ENCODE measurements at places on chromosomes 7 and 10.
A peak's percentile ranks its signal among the peaks of the same experiment; 100 is the strongest.

DNA sequence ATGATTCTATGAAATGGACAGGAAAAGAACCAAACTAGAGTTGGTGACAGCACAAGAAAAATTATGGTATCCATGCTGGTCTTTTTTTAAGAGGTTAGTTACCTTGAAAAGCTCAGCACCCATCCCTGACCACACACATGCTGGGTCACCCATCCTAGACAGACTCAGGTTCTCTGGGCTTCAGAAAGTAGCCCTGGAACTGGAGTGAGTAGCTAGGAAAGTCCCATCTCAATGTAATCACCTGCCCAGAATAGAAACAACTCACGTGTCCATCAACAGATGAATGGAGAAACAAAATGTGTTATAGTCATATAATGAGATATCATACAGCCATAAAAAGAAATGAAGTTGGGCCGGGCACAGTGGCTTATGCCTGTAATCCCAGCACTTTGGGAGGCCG lies 37.0 kb downstream of the GSDME start:
- no peak for DNase-seq

GRCh38 chr10:96719850-96720421 lies 378 bp downstream of the PIK3AP1 start:
- DNase-seq = no peak

DNA sequence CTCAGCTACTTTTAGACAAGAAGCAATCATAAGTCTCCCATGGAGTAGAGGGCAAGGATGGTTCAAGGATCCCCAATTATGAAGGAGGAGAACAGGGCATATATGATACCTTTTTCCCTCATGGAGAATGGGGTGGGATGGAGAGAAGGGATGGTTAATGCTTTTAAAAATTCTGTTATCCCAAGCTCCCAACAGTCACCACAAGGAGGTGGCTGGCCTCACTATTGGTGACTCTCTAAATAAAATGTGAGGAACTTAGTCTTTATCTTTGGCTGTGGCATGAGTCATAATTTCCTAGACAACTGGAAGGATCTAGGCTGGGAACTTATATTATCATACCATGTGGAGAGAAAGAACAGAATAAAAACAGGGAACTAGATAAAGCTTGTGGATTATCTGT lies 297.0 kb downstream of the PHTF2 start:
- DNase-seq = no peak

GRCh38 chr10:64813391-64813790 lies 1292.2 kb downstream of the REEP3 start:
- no peak for DNase-seq

GRCh38 chr7:75740846-75741497 lies 2.2 kb upstream of the HIP1 start:
- no peak for DNase-seq

DNA sequence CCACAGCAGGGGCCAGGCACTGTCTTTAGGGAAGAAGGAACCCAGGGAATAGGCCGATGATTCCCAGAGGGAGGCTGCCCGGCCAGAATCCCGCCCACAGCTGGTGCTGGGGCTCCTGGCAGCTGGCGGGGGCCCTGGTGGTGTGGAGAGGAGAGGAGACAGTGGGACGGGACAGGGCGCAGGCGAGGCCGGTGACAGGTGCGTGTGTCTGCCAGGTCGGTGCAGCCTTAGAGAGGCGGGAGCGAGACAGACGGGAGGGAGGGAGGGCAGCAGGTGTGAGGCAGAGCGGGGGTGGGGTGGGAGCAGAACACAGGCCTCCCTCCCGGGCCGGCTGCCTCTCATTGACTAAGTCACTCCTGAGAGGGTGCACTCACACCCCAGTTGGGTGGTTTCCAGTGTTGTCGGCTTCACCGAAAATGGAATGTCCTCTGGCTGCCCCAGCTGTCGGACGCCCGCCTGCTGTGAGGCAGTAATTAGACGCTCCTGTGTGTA lies 55.2 kb downstream of the ELFN1 start:
- DNase-seq = no peak

- DNase-seq = no peak
Measured at GRCh38 chr10:86536294-86536861, 14.8 kb upstream of the WAPL start.

DNA sequence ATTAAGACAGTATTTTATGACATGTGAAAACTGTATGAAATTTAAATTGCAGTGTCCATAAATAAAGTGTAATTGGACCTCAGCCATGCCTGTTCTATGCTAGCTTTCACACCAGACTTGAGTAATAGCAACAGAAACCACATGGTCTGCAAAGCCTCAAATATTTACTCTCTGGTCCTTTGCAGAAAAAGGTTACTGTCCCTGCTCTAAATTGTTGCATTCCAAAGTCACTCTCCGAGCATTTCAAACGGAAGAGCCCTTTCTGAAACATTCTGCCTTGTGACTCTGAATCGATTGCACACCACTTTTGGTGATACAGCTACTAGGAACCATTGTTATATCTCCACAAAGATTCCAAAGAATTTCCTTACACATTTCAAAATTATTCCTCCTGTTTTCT lies 81.0 kb upstream of the STK17A start:
- DNase-seq = no peak

- DNase-seq = no peak
Measured at GRCh38 chr10:60042262-60042661, 135.9 kb upstream of the CCDC6 start.

GRCh38 chr10:107557916-107558315 lies 393.4 kb upstream of the SORCS1 start:
- DNase-seq = no peak

- no peak for DNase-seq
Measured at GRCh38 chr10:3963191-3963673, 178.2 kb upstream of the KLF6 start.

DNA sequence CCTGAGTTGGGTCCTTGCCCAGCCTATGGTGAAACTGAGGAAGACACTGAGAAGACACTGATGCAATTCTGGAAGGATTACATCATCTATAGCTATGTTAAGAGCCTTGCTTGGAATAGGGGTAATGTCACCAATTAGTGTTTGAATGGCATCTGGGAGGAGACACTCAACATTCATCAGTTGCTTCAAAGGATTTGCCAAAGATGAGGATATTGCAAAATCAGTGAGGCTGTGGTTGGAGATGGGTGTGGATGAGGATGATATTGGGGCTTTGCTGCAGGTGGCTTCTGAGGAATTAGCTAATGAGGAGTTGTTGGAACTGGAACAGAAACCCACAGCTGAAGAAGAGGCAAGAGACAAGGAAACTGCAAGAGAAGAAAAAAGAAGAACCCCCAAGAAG lies 146.7 kb upstream of the SP4 start:
- DNase-seq = no peak

DNA sequence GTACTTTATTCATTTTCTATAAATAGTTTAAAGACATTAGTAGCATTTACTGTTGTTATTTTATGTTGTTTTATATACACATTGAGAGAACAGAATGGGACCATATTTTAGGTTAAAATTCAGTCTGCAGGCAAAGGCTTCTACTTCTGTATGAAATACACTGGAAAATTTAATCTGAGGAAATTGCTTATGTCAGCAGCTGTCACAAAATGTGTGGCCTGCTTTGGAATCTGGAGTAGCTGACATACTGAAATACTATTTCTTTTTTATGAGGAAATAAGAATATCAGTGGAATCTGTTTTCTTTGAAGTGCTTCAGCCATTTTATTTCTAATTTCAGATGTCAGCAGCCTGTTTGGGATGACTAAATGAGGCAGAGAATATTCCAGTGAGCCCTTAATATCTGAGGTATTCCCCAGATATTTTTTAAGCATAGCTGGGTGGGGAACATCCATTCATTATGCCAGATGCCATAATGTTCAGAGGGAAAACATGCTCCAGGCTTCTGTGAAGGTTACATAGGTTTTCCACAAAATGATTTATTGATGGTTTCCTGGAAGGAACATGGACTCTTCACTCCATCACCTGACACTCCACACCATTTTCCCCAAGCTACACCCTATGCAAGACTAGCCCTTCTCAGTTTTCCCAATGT lies 267.1 kb downstream of the ARL4A start:
- no peak for DNase-seq

- no peak for DNase-seq
Measured at GRCh38 chr10:113853578-113854012, 287 bp downstream of the DCLRE1A start.

GRCh38 chr7:106071999-106072714 lies 40.0 kb downstream of the SYPL1 start:
- DNase-seq = no peak

DNA sequence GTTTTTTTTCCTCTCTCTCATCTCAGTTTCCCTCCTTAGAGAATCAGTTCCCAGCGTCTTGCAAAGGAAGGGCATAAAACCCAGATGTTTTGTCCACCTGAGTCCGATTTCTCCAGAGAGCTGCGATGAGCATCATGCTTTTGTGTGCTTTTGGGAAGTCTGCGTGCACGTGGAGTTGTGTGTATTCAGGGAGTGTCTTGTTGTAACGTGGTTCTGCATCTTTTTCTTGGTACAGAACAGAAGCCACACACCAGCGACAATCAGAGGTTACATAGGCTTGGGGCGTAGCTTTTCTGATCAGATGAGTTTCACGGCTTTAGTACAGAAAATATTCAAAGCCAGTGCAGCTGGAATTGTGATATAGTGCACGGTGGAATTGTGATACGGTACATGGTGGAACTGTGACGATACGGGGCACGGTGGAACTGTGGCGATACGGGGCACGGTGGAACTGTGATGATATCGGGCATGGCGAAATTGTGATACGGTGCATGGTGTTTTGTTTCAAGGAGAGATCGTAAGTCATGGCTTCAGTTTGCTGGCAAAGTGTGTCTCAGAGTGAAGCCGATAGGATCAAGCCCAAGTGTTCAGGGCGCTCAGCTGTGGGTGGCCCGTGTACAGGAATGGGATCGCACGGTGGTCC lies 32.8 kb downstream of the FOXK1 start:
- DNase-seq = no peak

- DNase-seq = no peak
Measured at GRCh38 chr7:80941208-80941758, 22.4 kb upstream of the SEMA3C start.

GRCh38 chr7:50202052-50202555 lies 102.4 kb upstream of the IKZF1 start:
- no peak for DNase-seq

- peak; percentile 75 for DNase-seq
Measured at GRCh38 chr7:33986951-33987947, 81.9 kb downstream of the BMPER start.

DNA sequence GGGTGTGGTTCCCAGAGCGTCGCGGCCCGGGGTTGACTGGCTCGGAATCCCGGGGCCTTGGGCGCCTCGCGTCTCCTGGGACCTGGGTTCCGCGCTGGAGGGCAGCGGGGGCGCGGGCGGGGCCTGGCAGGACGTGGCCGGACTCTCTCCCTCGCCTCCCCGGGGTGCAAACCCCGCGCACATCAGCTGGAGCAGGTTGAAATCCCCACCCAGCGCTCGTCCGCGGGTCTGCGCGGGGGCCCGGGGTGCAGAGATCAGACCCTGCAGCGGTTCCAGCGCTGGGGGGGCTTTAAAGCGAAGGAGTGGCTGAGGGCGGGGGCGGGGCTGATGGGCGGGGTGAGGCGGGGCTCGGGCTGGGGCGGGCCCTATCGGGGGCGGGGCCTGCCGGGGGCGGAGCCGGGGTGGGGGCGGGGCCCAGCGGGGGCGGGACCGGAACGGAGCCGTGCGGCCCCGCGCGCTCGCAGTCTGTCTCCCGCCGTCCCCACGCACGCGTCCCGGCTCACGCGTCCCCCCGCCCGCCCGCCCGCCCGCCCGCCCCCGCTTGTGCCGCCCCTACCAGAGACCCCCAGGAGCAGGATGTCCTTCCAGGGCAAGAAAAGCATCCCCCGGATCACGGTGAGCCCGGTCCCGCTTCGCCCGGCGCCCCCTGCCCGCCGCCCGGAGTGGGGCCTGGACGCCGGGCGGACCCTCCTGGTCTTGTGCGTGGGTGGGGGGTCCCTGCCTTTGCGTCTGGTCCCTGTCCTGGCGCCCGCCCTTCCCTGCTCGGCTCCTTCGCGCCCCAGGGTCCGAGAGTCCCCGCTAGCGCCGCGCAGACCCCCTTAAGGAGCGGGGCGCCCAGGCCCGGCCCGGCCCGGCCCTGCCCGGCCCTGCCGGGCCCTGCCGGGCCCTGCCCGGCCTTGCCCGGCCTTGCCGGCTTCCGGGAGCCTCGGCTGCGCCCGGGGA lies at the start of gene DPYSL4:
DPYSL4 (plus strand) TSS at position 461 of the 942 bp plus-strand sequence; CDS start at position 577, 116 bp downstream.
- DNase-seq = peak; percentile 40

- no peak for DNase-seq
Measured at GRCh38 chr10:110372656-110373055, 67.9 kb upstream of the SMNDC1 start.

DNA sequence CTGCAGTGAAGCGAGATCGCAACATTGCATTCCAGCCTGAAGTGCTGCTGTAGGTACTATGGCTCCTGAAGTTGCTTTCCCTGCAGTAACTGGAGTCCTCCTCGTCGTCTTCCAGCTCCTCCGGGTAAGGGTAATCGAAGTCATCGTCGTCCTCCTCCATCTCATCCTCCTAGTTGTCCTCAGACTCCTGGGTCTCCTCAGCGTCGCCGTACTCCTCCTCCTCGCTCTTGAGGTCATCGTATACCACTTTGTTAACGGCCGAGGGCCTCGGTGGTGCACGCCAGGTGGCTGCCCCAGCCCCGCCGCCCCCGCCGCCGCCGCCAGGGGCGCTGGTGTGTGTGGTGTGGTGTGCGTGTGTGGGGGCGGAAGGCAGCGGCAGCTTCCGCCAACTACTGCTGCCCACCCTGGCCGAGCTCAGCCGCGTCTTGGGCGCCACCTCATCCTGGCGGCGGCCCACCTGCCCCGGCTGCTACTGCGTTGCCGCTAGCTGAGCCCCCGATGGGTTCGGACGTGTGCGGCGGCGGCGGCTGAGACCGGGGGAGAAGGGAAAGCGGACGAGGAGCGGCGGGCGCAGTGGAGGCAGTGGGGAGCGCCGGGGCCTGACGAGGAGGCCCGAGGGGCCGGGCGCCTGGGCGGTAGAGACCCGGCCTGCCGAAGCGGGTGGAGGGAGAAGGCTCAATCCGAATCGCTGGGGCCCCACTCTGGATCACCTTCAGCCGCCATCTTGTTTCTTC lies 11.8 kb upstream of the ACBD5 start:
- DNase-seq = no peak

GRCh38 chr7:50152486-50152885 lies 59.4 kb upstream of the ZPBP start:
- DNase-seq = no peak

DNA sequence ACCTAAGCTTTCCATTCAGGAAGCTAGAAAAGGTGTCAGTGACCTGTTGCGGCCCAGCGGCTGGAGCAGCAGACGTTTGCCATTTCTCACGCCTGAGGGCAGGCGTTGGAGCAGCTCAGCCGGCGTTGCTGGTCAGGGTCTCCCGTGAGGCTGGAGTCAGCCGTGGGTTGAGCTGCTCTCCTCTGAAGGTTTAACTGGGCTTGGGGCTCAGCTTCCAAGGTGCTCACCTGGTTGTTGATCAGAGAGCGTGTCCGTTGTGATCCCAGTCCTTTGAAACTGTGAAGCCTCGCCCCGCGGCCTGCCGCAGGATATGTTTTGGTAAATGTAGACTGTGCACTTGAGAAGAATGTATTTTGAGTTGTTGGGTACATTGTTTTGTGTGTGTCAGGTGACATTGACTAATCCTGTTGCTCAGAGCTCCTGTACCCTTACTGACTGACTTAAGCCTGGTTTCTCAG lies 20.6 kb upstream of the PWWP2B start:
- no peak for DNase-seq

Data from H54 (cell line).